ENCODE measurements at places on chromosomes 11 and 22.

- DNase-seq = no peak
These were observed 11.3 kb downstream of the EED start for GRCh38 chr11:86255896-86256295.

GRCh38 chr22:44710474-44711240 lies 8.7 kb downstream of the PRR5 start:
- peak; percentile 53 for DNase-seq

GRCh38 chr11:79026803-79027445 lies 413.9 kb downstream of the TENM4 start:
- no peak for DNase-seq

GRCh38 chr22:36795633-36796032 lies 19.7 kb upstream of the IFT27 start:
- no peak for DNase-seq

GRCh38 chr11:65459552-65459951 lies 37.0 kb downstream of the NEAT1 start:
- no peak for DNase-seq

- no peak for DNase-seq
These were observed 933 bp downstream of the ACTN3 start for GRCh38 chr11:66547662-66548009.

- no peak for DNase-seq
These were observed 90.4 kb upstream of the SLC25A18 start for GRCh38 chr22:17472932-17473331.

GRCh38 chr11:119254239-119254638 lies 48.1 kb downstream of the CBL start:
- no peak for DNase-seq

DNA sequence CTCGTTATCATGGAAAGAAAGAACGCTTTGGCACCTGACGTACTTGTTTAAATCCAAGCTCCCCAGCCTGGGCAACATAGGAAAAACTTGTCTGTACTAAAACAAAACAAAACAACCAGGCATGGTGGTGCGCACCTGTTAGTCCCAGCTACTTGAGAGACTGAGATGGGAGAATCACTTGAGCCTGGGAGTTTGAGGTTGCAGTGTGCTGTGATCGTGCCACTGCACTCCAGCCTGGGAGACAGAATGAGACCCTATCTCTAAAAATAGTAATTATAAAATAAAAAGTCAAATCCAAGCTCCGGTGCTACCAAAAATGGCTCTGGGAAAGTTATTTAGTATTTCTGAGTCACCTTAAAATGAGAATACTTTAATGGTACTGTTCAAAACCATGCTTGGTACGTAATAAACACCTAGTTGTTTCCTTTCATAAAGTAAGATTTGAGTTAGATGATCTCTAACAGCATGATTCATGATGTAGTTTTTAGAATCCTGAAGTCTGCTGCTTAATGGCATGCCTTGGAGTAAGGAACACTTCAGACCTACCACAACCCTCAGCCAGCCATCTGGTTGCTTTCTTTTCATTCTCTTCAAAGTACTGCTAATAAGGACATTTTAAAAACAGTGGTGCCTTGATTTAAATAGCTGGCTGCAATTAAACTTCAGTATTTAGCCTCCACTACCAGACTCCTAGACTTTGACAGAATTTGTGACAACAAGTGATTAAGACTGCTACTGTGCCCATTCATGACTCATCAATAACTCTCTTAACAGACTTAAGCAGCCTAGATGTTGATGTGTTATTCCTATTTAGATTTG lies 8.4 kb downstream of the PPME1 start:
- DNase-seq = no peak

DNA sequence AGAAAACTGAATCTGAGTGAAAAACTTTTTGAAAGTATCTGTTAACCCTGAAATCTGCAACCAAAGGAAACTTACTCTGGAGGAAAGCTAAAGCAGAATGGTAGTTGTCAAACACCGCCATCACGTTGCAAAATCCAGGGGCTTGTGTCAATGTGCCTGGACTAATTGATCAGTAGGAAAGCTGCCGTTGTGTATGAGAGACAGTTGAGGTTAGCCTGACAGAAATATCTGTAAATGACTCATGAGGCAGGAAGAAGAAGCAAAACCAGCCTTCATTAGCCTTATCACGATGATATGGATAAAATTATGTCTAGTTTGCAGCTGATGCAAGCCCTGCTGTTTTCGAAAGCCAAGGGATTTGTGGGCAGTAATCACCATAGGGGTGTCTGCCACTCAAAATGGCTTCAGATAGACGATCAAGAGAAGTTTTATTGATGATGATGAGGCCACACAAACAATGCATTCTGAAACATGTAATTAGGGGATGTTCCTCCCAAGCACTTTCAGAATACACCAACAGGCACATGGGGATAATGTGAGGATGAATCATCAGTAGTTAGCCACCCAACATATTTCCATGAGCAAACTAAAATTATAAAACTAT lies 8.9 kb downstream of the SCGB1A1 start:
- peak; percentile 7 for DNase-seq

- DNase-seq = no peak
These were observed 45.0 kb upstream of the BIRC3 start for GRCh38 chr11:102272047-102272824.

DNA sequence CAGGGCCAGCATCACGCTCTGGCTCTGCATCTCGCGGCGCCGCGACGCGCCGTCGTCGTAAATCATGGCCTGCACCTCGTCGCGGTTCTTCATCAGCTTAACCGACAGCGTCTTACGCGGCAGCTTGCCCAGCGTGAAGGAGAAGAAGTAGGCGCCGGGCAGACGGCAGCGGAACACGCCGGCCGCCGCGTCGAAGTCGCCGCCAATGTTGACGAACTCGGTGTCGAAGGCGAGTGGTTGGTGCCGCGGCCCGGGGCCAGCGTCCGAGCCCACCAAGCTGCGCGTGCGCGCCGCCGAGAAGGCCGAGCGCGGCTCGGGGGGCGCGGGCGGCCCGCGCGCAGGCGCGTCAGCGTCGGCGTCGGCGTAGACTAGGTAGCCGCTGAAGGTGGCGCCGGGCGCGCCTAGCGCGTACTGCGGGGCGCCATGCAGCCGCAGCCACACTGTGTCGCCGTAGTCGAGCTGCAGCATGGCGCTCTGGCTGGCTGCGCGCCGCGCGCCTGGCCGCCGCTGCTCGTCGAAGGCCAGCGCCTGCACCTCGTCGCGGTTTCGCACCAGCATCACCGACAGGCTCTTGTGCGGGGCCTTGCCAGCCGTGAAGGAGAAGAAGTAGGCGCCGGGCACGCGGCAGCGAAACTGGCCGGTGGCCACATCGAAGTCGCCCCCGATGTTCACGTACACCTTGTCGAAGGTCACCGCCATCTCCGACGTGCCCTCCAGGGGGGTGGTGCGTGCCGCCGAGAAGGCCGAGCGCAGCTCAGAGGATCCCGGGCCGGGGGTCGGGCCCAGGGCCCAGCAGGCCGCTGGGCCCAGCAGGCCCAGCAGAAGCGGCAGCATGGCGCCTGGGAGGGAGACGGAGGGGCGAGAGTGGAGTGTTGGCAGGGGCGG lies 3.7 kb downstream of the FAM180B start:
- DNase-seq = no peak

DNA sequence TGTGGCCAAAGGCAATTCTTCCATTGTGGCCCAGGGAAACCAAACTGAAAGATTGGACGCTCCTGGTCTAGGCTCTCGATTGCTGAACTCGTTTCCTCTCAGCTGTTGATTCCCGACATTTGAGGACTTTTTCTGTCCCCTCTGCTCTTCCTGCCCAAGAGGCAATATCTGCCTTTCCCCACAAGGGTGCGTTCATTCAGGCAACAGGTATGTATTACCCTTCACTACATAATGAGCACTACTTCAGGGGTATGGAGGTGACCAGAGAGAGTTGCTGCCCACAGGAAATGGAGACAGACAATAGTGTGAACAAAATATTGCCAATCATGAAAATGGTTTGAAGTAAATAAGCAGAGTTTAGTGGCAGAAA lies 8.2 kb downstream of the PTH start:
- DNase-seq = peak; percentile 47

GRCh38 chr11:86196085-86196696 lies 48.4 kb upstream of the EED start:
- DNase-seq = no peak

DNA sequence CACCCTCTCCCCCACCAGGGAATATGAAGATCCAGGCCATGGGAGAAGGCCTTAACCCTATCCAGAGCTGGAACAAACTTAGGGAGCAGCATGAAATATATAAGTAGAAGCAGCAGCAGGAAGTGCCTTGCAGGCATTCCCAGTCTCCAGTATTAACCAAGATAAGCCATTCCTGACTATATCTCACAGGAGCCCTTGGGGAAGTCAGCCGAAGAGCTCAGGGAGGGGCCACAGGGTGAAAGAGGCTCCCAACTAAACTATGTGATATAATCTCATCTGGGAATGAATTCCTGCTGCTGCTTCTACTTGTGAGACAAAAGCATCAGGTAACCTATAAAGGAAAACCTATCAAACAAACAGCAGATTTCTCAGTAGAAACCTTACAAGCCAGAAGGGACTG lies 36.1 kb upstream of the GUCY1A2 start:
- DNase-seq = no peak

GRCh38 chr11:130467116-130467900 lies 18.9 kb downstream of the ADAMTS15 start:
- no peak for DNase-seq

GRCh38 chr11:68341557-68342458 lies 29.4 kb downstream of the LRP5 start:
- no peak for DNase-seq

- no peak for DNase-seq
These were observed 942.0 kb upstream of the CCDC90B start for GRCh38 chr11:84227970-84228665.

- no peak for DNase-seq
These were observed 5.7 kb downstream of the SMTN start for GRCh38 chr22:31086703-31087330.

GRCh38 chr22:19648419-19648929 lies 65.8 kb upstream of the SEPTIN5 start:
- DNase-seq = no peak

GRCh38 chr22:42872821-42873220 lies 15.7 kb upstream of the ARFGAP3 start:
- no peak for DNase-seq

DNA sequence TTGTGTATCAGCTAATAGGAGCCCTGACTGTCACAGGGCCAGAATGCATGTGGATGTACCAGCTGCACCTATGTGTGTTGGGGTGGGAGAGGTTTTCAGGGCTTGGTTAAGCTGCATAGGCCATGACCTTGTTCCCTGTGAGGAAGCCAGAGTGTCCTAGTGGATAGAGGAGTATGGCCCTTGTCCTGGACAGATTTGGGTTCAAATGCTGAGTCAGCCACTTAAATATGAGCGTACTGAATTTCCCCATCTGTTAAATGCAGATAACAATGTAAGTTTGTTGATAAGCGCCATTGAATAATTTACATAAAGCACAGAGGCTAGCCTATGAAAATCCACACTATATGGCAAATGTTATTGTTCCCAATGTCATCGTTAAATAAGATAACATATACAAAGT lies 74.4 kb downstream of the PANX1 start:
- no peak for DNase-seq

DNA sequence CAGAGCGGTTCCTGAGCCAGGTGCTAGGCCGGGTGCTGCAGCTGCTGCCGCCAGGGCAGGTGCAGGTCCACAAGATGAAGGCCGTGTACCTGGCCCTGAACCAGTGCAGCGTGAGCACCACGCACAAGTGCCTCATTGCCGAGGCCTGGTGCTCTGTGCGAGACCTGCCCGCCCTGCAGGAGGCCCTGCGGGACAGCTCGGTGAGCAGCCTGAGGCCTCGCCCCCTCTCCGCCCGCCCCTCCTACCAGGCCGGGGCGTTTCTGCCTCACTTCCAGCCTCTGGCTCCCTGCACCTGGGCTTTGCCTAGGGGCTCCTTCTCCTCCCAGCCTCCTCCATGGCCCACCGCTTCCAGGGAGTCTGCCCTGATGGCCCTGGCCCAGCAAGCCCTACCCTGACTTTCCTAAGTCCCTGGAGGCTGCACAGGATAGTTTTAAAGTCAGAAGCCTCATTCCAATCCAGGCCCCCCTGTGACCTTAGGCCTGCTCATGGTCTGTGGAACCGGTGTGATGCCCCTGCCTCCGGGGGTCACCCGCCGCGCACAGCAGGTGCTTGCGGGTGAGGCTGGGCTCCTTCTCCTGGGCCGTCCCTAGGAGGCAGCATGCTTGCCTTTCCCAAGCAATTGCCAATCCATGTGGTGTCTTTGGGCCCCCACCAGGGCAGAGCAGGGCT lies 5.5 kb downstream of the TCIRG1 start:
- no peak for DNase-seq

GRCh38 chr11:118001494-118001971 lies 15.3 kb downstream of the IL10RA start:
- DNase-seq = no peak

DNA sequence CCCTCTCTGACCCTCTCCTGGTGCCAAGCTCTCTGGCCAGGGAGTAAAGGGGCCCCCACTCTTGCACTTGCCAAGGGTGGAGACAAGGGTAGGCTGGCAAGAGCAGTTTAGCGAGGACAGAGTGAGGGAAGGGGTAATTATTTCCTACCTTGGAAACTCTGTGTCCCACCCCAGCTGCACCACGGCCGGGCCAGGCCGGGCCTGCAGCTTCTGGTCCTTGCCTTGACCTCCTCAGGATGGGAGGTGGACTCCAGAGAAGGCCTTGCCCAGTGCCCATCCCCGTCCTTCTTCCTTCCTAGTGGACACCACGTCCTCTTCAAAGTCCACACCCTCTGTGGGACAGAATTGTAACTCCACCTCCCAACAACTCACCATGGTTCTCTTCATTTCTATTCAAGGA lies 18.4 kb upstream of the OSBPL5 start:
- DNase-seq = no peak
